ENCODE measurements at places on chromosomes 11 and 22. TPM values are rescaled to one million over a fixed set of nuclear protein-coding genes. Genes with fewer than 3 reads are reported as not detected.

Gene OR6T1
- total RNA-seq, result not detected

Gene OR10A2
- total RNA-seq, result not detected

Gene MAJIN
- not detected for total RNA-seq

Gene NXPE1
- total RNA-seq, result not detected

Gene MYRF
- 0.17 TPM for total RNA-seq

Gene ARHGAP8
- total RNA-seq, result 0.17 TPM

Gene OR51E2
- not detected for total RNA-seq
